ENCODE measurements at places on chromosomes 7 and 10.

DNA sequence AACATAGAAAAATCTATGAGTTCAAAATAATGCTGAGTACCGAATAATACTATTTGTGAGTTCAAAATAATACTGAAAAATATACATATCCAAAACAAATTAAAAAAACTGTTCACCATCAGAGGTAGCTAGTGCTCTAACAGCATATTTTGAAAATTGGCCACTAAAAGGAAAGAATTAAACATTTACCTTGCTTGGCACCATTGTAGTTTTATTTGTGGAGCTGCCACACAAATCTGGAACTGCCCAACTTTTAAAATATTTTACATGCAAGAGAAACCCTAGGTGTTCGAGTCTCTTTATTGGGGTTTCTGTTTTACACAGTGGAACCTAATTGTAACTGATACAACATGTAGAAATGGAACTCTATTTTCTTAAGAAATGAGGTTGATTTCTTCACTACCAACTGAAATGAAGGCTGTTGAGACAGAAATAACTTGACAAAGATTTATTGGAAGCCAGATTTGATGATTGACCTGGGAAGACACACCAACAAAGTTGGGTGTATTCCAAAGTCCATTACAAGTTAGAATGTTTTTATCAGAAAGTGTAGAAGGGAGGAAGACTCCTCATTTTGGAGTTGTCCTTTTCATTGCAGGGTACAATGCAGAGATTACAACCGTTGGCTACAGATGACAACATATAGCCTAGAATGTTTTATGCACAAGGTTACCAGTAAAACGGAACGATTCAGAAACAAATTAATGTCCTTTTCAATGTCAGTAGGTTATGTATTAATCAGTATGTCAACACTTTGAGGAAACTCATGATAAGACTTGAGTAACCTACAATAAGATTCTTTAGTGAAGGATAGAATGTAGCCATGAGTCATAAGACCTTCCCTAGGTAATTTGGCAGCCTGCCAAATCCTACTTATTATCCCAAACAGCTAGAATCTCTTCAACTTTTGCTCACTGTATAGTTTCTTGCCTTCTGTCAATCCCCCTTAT, 73.8 kb upstream of the PAPSS2 start:
- peak; percentile 13 for DNase-seq

DNA sequence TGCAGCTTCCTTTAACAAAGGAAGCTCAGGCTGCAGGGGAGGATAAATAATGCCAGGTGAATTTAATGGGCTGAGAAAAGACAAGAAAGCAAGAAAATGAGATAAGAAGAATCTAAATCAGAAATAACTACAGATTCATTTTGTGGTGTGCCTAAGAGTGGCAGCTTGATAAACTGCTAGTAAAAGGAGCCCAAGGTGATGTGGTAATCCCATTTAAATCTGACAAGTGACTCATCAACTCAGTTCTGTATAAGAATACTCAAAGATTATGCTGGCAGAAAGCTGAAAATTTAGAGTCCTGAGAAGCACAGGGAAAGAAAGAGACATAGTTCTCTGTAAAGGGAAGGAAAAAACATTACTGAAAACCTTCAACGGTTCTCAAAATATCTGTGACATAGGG, 109.4 kb upstream of the PDE1C start:
- DNase-seq: peak; percentile 59

GRCh38 chr7:47488969-47489342, 93.0 kb downstream of the TNS3 start:
- DNase-seq: no peak

- no peak for DNase-seq
Measured at GRCh38 chr7:134943785-134944400, 42.4 kb upstream of the AGBL3 start.

- no peak for DNase-seq
Measured at GRCh38 chr7:324011-324410, 34.0 kb downstream of the FOXL3 start.

GRCh38 chr7:19403691-19404090, 258.5 kb upstream of the FERD3L start:
- peak; percentile 13 for DNase-seq

DNA sequence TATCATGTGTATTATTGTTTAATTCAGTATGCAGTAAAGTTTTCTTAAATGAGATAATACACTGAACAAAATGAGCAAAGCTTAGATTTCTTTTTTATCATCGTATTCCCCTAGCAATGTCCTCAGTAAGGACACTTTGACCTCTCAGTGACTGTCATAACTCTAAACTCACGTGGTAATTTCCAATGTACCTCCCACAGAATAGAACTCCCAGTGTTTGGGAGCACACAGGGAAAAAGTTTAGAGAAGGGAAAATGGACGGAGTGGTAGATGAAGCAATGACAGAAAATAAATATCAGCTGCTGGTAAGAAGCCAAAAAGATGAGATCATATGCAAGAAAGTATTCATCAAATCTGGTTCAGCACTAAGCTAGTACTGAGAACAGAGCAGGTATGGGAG, 758.6 kb upstream of the KCND2 start:
- no peak for DNase-seq

DNA sequence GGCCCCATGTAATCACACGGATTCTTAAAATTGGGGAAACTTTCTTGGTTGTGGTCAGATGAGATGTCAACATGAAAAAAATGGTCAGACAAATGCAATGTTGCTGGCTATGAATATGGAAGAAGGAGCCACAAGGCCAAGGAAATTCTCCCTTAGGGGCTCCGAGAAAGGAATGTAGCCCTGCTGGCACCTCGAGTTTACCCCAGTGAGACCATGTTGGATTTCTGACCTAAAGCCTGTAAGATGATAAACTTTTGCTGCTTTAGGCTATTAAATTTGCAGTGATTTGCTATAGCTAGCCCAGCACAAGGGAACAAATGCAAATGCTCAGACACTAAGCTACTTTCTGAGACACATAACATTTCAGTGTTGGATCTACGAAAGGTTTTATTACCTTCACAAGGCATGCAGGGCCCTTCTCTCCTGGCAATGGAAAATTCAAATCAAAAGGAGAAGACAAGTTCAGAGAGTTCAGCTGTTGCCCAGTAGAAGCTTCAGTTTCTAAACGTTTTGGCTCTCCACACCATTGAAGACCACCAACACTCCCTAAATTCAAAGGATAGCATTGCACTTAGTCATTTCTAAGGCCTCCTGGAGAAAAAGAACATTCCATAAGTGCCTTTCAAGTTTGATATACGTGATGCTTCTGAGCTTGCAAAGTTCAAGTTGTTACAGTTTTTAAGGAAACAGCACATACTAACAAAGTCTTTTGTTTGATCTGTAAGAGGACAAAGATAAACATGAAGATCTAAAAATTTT, 23.4 kb downstream of the MCMBP start:
- DNase-seq: peak; percentile 86

GRCh38 chr7:22727714-22728035, 675 bp downstream of the IL6 start:
- no peak for DNase-seq

- DNase-seq: peak; percentile 59
Measured at GRCh38 chr7:34107276-34107675, 201.9 kb downstream of the BMPER start.

GRCh38 chr7:90668992-90669391, 72.9 kb downstream of the CDK14 start:
- no peak for DNase-seq

DNA sequence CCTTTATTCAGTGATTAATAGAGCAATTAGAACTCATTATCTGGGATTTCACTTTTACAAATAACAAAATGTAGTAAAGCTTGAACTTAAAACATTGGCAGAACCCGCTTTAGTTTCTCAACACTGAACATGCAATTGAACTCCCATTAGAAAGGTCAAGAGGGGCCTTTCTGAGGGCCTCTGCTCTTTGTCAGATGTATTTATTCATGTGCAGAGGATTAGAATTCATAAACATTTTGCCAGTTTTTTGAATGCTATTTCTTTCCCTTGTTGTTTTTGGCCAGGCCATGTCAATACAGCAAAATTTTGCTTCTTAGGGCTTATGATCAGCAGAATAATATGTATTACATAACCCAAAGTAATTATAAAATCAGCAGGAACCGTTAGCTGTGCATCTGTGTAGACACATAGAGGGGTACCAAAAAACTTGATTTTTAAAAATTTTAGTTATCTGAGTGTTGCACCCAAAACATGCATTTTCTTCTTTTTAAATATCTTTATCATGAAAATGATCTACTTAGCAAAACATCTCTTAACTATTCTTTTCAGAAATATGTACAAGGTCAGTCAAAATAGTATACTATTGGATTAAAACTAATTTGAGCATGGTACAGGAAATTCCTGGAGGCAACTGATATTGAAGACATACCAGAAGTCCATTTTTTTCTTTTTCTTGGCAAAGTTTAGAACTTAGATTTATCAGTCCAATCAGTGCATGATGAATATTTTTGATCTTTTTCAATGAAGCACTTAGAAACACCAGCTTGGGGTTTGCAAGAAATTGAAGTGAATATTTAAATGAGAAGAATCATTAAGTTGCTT, 177.5 kb downstream of the TWIST1 start:
- DNase-seq: peak; percentile 34

DNA sequence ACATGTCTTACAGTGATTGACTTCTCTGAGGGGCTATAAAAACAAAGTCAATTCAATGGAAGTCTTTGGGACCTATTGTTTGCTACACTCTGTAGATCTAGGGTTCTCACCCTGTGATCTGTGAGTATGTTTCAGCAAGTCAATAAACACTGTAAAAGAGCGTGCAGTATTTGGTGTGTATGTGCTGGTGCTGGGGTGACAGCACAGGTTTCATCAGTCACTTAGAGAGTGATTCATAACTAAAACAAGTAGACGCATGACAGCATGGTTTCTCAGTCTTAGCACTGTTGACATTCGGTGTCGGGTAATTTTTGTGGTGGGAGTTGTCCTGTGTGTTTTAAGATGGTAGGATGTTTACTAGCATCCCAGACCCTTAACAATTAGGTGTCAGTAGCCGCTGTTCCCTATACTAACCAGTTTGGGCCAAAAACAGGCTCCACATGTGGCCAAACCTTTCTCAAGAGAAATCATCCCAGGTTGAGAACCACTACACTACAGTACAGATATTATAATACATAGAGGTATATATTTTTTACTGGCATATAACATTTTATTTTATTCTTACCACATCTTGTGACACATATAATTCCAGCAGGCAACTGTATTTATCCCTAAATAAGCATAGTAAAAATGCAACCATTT, 411.8 kb downstream of the ARL4A start:
- no peak for DNase-seq

GRCh38 chr10:44949127-44949802, 10.3 kb upstream of the RASSF4 start:
- DNase-seq: no peak

DNA sequence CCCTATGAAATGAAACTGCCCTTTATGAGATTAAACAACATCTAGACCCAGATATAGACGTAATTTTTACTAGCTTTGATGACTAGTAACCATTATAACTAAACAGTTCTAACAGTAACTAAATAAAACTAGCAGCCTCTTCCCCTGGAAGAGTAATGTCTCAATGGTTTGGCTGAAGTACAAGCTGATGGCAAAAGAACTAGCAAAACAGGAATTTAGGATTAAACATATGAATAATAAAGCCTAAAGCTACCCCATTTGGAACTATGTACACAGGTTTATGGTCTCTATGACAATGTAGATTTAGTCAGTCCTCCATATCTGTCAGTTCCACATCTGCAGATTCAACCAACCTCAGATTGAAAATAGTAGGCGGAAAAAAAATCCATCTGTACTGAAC, 6.4 kb downstream of the DPY19L1 start:
- no peak for DNase-seq

GRCh38 chr10:4240608-4241197, 455.7 kb upstream of the KLF6 start:
- peak; percentile 97 for DNase-seq

GRCh38 chr7:43314379-43315158, 202.1 kb downstream of the HECW1 start:
- DNase-seq: no peak

DNA sequence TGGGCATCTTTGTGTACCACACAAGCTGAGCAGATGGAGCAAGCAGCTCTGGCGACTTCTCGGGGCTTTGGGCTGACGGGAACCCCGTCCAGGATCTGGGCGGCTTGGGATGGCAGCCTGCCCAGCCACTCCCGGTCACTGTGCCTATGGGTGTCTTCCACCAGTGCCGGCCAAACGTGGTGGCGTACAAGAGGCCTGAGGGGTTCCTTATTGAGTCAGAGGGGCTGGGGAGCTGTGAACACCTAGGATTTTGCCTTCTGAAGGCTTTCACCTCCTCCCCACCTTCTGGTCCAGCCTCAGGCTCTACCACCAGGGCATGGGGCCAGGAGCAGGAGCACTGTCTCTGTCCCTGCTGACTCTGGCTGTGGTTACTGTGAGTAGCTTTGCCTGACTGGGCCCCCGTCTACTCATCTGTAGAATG, 71.8 kb upstream of the PPIF start:
- peak; percentile 69 for DNase-seq

DNA sequence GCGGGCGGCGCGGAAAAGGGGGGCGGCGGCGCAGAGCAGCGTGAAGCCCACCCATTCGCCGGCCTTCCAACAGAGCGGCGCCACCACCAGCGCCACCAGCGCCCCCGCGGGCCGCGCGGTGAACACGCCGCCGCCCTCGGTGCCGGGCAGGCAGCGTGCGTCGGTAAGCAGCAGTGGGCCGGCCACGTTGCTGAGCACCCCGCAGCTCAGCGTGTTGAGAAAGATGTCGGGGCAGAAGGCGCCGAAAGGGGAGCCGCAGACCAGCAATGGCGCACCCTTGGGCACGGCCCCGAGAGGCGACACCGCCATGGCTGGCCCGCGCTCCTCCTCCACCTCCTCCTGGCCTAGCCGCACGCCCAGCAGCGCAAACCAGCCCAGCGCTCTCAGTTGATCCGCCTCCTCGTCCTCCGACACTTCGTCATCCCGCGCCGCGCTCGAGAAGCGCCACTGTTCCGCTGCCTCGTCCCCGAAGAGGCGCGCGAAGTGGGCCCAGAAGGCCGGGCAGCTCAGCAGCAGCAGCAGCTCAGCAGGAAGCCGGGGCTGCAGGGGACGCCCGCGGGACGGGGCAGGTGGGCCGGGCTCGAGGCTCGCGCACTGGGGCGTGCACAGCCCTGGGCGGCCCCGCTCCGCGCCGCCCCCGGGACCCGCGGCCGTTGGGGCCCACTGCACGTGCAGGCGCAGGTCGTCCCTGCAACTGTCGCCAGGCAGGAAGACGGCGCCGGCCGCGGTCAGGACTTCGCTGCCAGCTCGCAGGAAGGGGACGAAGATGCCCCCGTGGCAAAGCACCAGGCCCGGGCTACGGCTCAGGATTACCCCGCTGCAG, 623 bp downstream of the TYSND1 start:
- DNase-seq: peak; percentile 76

- peak; percentile 72 for DNase-seq
Measured at GRCh38 chr7:47609803-47610452, 28.0 kb upstream of the TNS3 start.

DNA sequence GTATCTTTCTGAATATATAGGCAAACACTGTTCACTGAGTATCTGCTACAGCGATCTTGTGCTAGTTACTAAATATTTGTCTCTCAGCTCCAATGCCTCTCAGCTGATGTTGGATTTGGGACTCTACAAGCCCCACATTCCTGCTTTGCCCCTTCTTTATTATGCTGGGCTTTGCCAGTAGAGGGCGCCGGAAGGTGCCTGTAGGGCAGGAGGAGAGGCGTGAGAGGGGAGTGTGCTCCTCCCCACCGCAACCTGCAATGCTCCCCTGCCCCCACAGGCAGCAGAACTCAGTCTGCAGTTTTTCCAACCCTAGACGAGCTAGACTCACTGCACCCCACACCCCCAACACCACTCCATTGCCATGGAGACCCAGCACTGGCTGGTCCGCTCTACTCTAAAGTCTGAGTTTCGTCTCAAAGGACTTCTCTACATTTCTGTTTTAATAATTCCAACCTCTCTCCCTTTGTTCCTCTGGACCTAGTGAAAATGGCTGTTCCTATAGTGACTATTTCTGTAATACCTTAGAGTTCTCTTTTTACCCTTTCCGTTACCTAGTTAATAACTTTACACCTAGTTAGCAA, 337.6 kb downstream of the CCSER2 start:
- no peak for DNase-seq
